T-helper 17 cell (primary cell): ENCODE measurements at places on chromosomes 5 and 9.

GRCh38 chr5:109563739-109564138 is 126.0 kb upstream of the MAN2A1 start:
- DNase-seq, result no peak

GRCh38 chr5:74035521-74035937 is 409.5 kb downstream of the ARHGEF28 start:
- no peak for DNase-seq

DNA sequence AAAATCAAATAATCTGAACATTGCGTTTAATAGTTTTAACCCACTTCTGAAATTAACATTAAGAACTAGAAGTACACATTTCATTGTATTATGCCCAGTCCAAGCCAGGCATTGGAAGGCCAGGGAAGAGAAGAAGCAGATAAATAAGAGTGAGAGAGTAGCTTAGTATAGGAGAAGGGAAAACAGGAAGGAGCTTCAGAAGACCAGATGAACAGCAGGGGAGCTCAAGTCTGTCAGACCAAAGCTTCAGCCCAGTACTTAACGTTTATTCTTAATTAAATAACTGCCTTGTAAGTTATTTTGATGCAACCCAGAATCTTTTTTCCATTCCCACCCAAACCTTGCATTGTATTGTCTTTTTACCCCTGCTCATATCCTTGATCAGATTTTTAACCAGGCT is 11.5 kb upstream of the FAM120AOS start:
- DNase-seq, result no peak

GRCh38 chr9:86519066-86519615 is 164.9 kb upstream of the TUT7 start:
- DNase-seq, result no peak

GRCh38 chr5:132419502-132420468 is 50.3 kb downstream of the SLC22A5 start:
- DNase-seq, result peak; percentile 47

DNA sequence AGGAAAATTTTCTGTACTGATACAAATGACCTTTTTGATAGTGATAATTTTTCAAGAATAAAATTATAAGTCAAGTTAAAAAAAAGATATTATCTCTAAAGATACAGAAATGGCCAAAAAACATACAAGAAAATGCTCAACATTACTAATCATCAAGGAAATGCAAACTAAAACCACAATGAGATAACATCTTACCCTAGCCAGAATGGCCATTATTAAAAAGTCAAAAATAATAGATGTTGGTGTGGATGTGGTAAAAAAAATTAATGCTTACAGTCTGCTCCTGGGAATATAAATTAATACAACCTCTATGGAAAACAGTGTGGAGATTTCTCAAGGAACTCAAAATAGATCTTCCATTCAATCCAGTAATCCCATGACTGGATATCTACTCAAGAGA is 22.9 kb upstream of the PTGER4 start:
- no peak for DNase-seq

DNA sequence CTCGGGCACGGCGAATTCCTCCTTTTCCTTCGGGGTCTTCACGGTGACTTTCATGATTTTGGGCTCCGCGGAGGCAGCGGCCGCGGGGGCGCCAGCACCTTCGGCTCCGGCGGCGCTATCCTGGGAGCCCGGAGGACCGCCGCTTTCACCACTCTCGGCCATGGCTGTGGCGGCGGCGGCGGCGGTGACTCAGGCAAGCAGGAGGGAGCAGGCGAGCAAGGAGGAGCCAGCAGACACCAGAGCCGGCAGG is 315 bp downstream of the UBQLN1 start:
- no peak for DNase-seq

DNA sequence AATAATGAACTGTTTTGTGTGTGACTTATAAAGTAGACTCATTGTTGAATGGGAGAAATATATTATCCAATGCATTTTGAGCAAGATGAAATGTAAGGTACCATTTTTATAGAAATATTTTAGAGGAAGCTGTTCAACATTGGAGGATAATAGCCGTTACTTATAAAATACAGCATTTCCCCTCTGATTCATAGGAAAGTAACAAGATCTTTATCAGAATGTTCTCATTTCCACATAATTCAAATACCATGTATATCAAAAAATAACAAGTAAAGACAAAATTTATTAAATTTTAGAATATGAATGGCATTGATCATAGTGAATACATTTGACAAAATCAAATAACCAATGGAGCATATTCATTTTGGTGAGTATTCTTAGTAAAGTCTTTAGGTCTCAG is 346.7 kb upstream of the PTGER4 start:
- DNase-seq, result no peak

GRCh38 chr9:133351908-133352634 is 4.1 kb downstream of the RPL7A start:
- DNase-seq, result no peak

DNA sequence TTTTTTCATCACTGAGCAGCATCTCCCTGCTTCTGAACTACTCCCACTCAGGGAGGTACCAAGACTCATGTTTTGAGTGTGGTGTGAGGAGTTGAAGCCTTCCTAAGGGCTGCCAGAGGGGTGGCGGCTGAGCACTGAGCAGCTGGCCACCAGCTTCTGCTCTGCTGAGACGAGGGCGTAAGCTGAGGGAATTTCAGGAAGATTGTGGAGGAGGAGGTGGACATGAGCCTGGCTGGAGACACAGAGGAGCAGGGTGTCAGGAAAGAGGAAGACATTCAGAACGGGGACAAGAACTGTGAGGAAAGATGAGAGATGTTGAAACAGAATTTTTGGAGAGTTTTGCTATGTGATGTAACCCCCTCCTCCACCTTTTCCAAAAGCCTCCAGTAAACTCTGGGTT is 7.8 kb downstream of the LCP2 start:
- no peak for DNase-seq

GRCh38 chr5:170357955-170358444 is 31.2 kb downstream of the KCNMB1 start:
- DNase-seq, result no peak

DNA sequence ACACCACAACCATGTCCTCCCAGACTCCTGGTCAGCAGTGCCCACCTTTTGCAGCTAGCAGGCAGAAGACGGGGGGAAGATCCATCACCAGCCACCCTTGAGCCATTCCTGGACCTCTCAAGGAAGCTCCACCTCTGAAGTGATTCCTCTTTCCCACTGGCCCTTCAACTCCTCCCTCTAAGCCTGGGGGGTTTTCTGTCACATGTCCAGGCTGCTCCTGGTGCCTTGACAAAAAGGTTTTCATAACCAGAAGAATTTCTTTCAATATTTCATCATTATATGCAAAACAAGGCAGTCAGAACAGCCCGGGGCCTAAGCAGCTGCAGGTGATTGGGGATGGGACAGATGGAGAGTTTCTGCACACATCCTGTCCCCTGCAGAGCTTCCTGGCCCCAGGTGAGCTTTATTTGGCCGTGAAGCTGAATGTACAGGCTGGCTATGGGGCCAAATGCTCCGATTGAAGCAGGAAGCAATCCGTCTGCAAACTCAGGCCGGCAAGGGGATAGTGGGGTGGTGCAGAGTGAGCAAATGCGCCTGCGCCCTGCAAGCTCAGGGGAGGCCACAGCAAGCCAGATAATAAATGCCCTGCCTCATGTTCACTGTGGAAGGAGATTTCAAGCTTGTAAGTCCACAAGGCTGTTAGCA is 173.5 kb downstream of the C5orf15 start:
- DNase-seq, result no peak

DNA sequence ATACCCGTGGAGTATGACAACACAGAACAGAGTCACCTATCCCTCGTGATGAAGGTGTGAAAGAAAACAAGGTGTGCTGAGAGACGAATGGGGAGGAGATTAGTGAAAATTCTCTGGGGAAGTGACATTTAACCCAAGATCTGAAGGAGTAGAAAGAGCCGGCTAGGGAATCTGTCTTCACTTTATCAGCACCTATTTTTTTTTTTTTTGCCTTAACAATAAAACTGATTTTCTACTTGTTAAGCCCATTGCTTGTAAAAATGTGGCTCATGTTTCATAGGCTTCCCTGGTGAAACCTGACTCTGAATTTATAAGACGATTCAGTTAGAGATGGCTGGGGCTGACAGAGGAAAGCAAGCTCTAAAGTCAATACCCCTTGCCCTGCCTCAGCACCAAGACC is 322.6 kb upstream of the MSX2 start:
- no peak for DNase-seq

DNA sequence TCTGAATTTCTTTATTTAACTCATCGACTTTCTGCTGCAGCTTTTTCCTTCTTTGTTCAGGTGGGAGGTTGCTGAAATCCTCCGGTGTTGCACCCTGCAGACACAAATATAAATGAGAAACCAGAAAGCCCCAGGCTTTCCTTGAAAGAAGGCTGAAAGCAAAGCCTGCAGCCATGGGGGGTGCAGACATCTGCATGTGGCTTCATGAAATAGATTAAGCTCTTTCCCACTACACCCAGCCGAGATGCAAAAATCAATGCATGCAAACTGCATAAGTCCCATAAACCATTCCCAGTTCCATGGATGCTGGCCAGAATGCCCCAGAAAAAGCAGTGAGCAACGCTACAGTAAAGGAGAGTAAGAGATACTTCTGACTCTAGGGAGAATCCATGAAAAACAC is 73.6 kb downstream of the USP20 start:
- DNase-seq, result no peak

DNA sequence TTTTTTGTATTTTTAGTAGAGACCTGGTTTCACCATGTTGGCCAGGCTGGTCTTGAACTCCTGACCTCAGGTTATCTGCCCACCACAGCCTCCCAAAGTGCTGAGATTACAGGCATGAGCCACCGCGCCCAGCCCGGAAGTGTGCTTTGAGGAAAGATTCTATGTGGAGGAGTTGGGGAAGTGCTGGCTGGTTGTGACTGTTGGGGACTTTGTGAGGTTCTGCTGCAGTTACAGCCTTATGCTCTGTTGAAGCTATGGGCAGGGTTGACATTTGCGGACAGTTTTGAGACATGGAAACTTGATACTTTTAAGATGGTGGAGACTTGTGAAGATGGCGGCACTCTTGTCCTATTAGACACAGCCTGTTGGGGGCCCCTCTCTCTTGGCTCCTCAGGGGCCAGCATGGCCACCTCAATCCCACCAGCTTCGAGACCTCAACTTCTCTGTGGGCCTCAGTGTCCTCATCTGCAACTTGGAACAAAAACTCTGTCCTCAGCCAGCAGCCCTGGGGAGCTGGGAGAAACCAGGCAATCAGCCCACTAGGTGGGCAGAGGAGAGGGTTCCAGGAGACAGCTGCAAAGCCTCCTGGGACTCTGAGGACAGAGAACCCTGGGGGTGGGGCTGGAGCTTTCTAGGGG is 24.9 kb downstream of the C9orf50 start:
- DNase-seq, result no peak

DNA sequence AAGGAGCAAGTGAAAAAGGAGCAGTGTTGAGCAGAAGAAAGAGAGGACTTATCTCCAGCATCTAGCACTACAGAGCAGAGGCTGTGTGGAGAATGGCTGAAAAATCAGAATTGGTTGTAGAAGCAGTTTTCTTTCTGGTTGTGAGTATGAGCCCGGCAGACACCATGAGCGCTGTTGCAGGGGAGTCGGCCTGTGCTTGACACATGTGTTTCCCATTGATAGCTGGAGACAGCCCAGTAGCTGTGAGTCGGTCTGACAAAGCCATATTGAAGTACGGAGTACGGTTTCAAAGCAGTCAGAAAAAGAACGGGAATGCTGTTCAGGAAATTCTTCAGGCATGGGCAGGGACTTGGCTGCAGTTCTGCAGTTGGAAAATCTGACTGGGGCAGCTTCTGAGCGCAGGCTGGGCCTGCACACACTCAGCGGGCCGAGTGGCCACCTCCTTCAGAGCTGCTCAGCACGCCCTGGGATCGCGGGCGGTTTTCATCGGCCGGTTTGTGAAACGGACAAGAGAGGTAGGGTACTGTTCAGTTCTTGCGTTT is at the start of gene SGCD:
SGCD (plus strand) TSS at position 447 of the 542 bp plus-strand sequence.
- no peak for DNase-seq

DNA sequence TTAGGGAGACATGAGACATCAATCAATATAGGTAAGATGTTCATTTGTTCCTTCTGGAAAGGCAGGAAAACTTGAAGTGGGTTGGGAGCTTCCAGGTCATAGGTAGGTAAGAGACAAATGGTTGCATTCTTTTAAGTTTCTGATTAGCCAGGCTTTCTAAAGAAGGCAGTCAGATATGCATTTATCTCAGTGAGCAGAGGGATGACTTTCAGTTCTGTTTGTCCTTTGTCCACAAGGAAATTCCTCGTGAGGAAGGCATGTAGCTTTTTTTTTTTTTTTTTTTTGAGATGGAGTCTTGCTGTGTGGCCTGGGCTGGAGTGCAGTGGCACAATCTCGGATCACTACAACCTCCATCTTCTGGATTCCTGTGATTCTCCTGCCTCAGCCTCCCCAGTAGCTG is 155.3 kb upstream of the ABCA1 start:
- no peak for DNase-seq

DNA sequence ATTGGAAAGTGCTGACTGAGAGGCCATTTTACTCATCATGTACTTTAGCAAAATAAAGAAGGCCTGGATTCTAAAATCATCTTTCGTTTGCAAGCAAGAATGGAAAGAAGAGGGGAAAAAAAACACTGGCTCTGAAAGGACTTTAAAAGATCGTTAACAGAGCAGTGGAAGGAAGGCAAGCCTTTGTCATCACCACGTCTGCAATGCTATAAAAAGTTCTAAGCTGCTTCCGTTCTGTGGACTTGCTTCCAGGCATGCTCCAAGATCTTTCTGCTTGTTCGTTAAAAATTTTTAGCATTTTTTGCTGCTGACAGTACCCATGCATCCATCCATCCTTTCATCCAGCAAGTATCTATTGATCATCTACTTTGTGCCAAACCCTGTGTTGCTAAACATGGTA is 226.5 kb downstream of the GABBR2 start:
- DNase-seq, result no peak

DNA sequence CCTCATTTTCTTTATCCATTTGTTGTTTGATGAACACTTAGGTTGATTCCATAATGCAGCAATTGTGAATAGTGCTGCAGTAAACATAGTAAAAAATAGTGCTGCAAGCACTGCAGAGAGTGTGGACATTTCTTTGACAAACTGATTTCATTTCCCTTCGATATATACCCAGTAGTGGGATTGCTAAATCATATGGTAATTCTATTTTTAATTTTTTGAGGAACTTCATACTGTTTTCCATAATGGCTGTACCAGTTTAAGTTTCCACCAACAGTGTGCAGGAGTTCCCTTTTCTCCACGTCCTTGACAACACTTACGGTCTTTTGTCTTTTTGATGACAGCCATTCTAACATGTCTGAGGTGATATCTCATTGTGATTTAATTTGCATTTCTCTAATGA is 138.2 kb upstream of the PLPPR1 start:
- no peak for DNase-seq

- no peak for DNase-seq
Observed at GRCh38 chr9:133463234-133463863, 3.6 kb downstream of the CACFD1 start.

- DNase-seq, result no peak
Observed at GRCh38 chr9:96085491-96086143, 210.1 kb downstream of the ERCC6L2 start.

DNA sequence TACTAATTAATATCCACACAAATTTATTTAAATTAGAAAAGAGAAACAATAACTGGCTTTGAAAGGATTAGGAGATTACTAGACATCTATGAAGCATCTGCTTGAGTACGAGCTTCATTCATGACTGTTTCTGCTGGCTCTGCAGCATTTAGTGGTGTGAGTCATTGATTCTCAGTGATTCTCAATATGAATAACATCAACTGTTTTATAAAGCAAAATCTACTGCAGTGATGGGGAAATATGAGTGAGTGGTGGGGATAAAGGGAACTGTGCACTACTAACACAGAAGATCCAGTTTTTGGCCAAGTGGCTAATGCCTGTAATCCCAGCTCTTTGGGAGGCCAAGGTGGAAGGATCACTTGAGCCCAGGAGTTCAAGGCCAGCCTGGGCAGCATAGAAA is 8.4 kb downstream of the FNBP1 start:
- DNase-seq, result no peak
